ENCODE measurements at places on chromosomes 11 and 22. TPM values are rescaled to one million over a fixed set of nuclear protein-coding genes. Genes with fewer than 3 reads are reported as not detected.

The OR2AT4 gene
- total RNA-seq, result not detected

The HORMAD2 gene
- not detected for total RNA-seq

The RFPL2 gene
- not detected for total RNA-seq

The APOL5 gene
- total RNA-seq, result 0.46 TPM

The APLNR gene
- total RNA-seq, result 0.39 TPM
